ENCODE measurements at places on chromosomes 2 and 18. TPM values are rescaled to one million over a fixed set of nuclear protein-coding genes. Genes with fewer than 3 reads are reported as not detected.

LGALSL gene
- polyA plus RNA-seq, result 11.3 TPM

- no peaks in the 10 kb centered on the region for H3K27me3 ChIP-seq
- no peak overlapping the region for H3K4me3 ChIP-seq
- no peak for DNase-seq
Observed at GRCh38 chr18:52343731-52344340, 3.8 kb downstream of the DCC start.

GRCh38 chr18:34467058-34467457, 242.3 kb upstream of the NOL4 start:
- no peak overlapping the region for H3K4me3 ChIP-seq
- H3K36me3 ChIP-seq, result no peaks in the 10 kb centered on the region
- no peak for DNase-seq
- no peaks in the 10 kb centered on the region for H3K27me3 ChIP-seq

GRCh38 chr2:53275743-53276142, 491.9 kb upstream of the CHAC2 start:
- H3K4me3 ChIP-seq, result no peak overlapping the region
- no peaks in the 10 kb centered on the region for H3K4me1 ChIP-seq
- no peaks in the 10 kb centered on the region for H3K36me3 ChIP-seq
- H3K27me3 ChIP-seq, result no peaks in the 10 kb centered on the region

DNA sequence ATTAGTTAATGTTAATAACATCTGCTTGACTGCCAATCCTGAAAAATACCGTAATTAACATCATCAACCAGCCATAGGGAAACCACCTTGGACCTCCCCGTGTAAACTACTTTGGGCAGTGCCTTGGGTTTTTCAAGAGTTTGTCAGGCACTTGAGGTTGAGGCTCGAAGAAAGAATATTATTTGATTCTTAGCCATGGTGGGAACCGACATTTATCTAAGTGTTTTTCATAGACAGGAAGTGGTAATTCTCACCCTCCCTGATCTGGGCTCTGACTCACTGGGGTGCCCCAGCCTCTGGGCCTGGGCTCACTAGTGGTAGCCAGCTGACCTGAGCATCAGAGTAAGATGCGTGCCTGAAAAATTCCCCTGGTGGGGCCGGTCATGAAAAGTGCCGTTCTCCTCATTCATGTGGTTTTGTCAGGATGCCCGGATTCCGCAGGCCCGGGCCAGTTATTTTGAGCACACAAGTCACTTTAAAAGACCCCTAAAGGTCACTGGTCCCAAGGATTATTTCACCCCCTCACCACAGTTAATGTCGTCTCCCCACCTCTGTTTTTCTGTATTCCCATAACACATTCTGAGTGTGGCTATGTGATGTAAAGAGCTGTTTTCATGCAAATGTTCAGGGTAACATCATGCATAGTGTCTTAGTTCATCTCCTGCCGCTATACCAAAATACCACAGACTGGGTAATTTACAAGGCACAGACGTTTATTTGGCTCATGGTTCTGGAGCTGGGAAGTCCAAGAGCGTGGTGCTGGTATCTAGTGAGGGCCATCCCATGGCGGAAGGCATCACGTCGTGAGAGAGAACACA, 21.6 kb upstream of the SPATA3 start:
- no peak for DNase-seq
- H3K4me3 ChIP-seq, result no peak overlapping the region
- no peaks in the 10 kb centered on the region for H3K4me1 ChIP-seq
- no peaks in the 10 kb centered on the region for H3K27me3 ChIP-seq

GRCh38 chr2:15363142-15363541, 198.0 kb downstream of the NBAS start:
- H3K4me3 ChIP-seq, result no peak overlapping the region
- no peaks in the 10 kb centered on the region for H3K4me1 ChIP-seq
- no peaks in the 10 kb centered on the region for H3K36me3 ChIP-seq
- H3K27ac ChIP-seq, result no peak overlapping the region

DNA sequence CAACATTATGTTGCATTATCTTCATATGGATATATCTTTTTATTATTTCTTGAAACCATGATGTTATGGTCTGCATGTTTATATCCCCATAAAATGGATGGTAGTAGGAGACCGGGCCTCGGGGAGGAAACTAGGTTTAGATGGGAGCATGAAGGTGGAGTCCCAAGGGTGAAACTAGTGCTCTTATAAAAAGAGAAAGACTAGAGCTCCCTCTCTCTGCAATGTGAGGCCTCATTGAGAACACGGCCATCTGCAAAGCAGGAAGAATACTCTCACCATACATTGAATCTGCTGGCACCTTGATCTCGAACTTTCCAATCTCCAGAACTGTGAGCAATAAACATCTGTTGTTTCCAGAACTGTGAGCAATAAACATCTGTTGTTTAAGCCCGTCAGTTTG, 64.0 kb downstream of the NXPH2 start:
- H3K27ac ChIP-seq, result no peak overlapping the region
- no peaks in the 10 kb centered on the region for H3K36me3 ChIP-seq
- no peaks in the 10 kb centered on the region for H3K4me1 ChIP-seq
- H3K4me3 ChIP-seq, result no peak overlapping the region
- DNase-seq, result no peak

Data from testis (tissue), 5 donors.